ENCODE measurements at places on chromosomes 2 and 18.

DNA sequence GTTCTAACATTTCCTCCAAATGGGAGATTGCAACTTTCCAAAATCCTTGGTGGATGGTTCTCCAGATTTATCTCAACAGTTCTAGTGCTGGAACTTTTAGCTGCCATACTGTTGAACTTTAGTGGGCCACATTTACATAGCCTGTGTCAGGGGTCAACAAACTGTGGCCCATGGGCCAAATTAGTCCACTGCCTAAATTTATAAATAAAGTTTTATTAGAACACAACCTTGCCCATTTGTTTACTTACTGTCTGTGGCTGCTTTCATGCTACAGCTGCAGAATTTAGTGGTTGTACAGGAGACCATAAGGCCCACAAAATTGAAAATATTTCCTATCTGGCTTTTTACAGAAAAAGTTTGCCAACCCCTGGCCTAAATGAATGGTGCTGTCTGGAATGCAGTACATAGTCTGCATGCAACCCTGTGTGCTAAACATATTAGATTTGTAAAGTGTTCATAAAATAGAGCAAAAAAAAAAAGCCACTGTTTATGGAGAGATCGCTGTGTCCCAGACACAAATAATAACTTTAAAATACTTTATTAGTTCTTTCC, 30.3 kb downstream of the MGAT5 start:
- DNase-seq: peak; percentile 40

DNA sequence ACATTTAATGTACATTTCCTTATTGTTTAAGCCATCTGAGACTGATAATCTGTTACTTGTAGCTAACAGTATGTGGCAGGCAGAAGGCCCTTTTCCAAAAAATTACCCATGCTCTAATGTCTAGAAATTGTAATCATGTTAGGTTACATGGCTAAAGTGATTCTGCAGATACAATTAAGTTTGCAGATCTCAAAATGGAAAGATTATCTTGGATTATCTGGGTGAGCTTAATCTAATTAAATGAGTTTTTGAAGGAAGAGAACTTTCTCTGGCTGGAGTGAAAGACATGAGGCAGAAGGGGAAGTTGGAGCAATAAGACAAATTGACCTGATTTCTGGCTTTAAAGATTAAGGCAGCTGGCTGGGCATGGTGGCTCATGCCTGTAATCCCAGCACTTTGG, 76.3 kb downstream of the MBD2 start:
- DNase-seq: no peak

- DNase-seq: no peak
Measured at GRCh38 chr2:222307978-222308730, 9.4 kb upstream of the PAX3 start.

DNA sequence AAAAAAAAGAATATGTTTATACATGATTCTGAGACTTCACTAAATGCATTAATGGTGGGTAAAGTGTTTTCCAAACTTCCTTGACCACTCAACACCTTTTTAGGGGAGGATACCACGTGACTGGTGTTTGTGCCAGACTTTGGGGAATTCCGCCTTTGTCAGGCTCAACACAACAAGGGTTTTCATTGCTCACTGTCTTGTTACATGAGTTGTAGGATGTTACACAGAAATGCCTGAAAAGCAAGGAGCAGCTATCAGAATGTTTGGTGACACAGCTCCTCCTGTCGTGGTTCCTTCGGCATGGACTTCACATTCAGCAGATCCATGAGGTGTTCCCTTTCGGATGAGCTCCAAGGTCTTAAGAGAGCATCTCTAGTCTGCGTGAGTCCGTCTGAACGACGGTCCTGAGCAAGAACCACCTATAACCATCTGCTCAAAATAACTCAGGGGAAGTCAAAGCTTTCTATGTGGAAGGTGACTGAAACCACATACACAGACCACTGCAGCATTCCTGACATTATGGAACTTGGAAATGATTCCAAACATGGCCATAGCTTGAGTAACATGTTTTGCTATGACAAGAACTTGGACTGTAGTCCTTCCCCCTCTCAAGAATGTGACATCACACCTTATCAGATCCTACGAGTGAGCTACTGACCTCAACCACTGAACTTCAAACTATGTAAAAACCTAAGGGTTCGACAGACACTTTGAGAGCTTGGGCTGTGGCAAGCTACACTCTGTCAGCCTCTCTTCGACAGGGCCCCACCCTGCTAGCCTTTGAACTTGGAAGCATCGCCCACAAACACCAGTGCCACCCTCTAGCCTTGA, 57.5 kb downstream of the MCFD2 start:
- DNase-seq: peak; percentile 97

DNA sequence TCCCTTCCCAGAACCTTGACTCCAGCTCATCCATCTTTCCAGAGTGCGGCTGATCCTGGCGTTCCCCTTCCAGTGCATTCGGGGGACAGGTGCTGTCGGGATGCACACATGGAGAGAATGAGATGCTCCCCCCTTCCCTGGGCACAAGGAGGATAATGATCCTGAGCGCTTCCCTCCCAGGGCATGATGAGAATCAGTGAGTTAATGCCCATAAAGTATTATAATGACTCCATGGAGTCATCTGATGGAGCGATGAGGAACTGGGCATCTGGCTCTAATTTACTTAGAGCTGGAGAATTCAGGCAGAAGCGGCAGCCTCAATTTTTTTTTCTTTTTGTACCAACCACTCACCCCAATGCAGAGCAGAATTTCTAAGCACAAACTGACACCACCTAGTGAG, 79.6 kb upstream of the SKOR2 start:
- no peak for DNase-seq

- DNase-seq: no peak
Measured at GRCh38 chr2:209694748-209695147, 76.9 kb upstream of the UNC80 start.

DNA sequence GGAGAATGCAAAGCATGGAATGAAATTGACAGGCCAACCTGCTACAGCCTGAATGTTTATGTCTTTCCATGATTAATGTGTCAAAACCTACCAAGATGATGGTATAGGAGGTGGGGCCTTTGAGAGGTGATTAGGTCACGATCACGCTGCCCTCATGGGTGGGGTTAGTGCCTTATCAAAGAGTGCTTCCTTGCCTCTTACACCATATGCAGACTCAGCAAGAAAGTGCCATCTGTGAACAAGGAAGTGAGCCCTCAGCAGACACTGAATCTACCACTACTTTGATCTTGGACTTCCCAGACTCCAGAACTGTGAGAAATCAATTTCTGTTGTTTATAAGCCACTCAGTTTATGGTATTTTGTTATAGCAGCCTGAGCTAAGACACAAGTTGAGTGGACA, 147.5 kb upstream of the BCL2L11 start:
- no peak for DNase-seq

DNA sequence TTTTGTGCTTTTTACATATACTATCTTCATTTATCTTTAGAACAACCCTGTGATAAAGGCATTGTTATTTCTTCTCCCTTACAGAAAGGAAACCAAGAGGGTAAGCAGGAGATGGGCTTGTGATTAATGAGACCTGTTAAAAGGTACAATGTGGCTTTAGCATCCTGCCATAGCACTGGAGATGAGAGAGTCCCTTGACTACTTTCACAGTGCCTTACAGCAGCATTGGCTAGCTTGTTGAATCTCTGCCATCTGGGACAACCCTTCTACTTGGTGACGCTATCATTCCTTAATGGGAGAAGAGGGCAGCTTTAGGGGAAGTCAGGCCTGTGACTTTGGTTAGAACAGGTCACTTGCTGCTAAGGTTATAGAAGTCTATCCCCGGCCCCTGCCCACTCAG, 68.1 kb upstream of the LYPD6B start:
- DNase-seq: no peak

- DNase-seq: no peak
Measured at GRCh38 chr2:63658176-63658968, 69.6 kb downstream of the MDH1 start.

DNA sequence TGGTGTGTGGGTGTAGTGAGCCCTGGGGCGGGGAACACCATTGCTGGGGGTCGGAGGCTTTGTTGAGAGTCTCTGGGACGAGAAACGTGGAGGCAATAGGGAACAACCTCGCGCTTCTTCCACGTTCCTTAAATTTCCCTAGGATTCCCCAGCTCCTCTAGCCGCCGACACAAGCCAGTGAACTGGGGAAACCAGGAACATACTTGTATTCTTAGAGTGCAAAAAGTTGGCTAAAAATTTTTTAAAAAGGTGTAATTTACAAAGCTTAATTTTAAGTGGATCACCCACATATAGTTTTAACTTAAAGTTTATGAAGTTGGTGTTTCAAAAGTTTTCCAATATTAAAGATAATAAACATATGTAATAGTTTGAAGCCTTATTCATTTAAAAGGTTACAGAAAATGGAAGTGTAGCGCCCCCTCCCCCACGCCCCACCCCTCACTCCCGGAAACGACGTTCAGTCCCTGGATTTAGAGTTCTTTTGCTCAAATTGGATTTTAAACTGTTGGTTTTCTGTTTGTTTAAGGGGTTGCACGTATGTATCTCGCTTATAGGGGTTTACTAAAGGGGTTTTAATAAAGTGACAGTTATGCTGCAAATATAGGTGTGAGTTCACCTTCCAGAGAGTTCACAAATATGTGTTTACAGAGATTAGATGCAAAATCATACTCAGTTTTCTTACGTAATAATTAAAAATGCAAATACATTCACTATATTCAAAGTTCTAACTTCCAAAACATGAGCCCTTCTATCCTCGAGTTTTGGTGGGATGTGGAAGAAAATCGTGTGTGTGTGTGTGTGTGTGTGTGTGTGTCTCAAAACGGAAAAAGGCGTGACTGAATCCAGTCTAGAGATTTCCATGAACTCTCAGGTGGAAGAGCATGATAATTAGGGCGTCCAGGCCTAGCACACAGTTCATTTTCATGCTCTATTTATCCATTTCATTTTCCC, 872 bp downstream of the DSG2 start:
- no peak for DNase-seq

Measured in BJ (cell line).